Fibroblast of skin of left biceps (primary cell): ENCODE measurements at places on chromosomes 7 and 10.

GRCh38 chr7:35697414-35698175, 2.7 kb upstream of the HERPUD2 start:
- no peak for DNase-seq

DNA sequence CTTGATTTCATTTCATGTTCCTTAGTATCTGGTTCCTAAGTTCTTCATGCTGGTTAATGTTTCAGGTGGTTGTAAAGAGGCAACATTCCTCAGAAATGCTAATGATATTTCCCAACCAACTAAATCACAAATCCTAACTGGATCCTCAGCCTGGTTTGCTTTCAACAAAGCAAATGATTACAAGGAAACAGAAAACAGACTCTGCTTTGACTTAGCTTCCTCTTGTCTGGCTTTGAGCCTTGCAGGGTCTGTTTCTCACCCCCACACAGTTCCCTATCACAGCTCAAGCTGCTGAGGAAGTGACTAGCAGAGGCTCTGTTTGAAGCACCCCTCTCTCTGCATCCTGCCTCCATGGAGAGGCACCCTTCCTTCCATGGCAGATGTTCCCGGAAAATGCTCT, 130.2 kb upstream of the CTTNBP2 start:
- DNase-seq = no peak

- peak; percentile 39 for DNase-seq
Measured at GRCh38 chr10:106571192-106571946, 593.1 kb downstream of the SORCS1 start.

DNA sequence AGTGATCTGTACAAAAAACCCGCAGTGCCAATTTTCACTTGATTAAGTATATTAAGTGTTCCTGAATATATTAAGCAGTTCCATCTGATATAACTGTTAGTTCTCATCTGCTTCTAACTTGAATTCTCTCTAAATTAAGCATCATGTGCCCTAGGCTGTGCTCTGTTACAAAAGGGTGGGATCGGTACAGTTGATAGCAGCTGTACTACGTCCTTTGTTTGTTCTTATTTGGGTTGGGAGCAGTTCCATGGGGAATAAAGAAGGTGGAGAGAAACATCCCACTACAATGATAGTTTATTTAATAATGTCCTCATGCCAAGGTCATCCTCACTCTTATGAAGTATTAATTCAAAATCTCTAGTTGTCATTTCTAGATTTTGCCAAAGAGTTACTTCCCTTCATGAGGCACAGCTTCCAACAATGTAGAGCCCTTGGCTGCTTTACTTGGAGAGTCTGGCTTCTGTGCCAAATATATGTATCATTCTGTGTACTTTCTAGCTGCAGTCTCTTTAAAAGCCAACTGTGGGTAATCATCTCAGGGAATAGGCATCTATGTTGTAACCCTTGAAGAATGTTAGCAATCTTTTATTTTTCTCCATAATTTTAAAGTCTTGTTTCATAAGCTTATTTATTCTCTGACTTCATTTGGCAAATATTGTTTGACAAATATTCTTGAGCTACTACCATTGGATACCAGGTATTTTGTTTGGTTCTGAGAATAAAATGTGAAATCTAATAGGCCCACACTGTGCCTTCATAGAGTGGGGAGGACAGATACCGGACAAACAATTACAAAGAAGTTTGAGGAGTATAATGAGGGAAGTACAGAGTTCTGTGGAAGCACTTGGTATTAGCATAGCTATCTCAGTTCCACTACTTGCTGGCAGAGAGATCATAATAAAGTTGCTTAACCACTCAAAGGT, 22.4 kb upstream of the AHR start:
- peak; percentile 87 for DNase-seq

GRCh38 chr10:92965314-92965713, 95.3 kb upstream of the CYP26C1 start:
- DNase-seq = peak; percentile 12

- no peak for DNase-seq
Measured at GRCh38 chr10:124447751-124448466, 1.9 kb downstream of the NKX1-2 start.
